Lung (tissue), 17 donors: ENCODE measurements at places on chromosomes 4 and X. TPM values are rescaled to one million over a fixed set of nuclear protein-coding genes. Genes with fewer than 3 reads are reported as not detected.
A peak's percentile ranks its signal among the peaks of the same experiment; 100 is the strongest.

The PNCK gene
- total RNA-seq = 0.67 TPM

The SUPT20HL1 gene
- total RNA-seq = not detected

- no peaks in the 10 kb centered on the region for H3K4me1 ChIP-seq
- DNase-seq = no peak
Measured at GRCh38 chr4:22721204-22721603, 28.5 kb downstream of the GBA3 start.

The PAGE5 gene
- not detected for total RNA-seq

- H3K4me1 ChIP-seq = no peaks in the 10 kb centered on the region
- no peak overlapping the region for H3K4me3 ChIP-seq
- no peaks in the 10 kb centered on the region for H3K36me3 ChIP-seq
Measured at GRCh38 chr4:151874328-151874727, 113.5 kb upstream of the GATB start.

GRCh38 chrX:150337536-150337935 lies 25.6 kb upstream of the MAMLD1 start:
- DNase-seq = peak; percentile 68
- H3K27me3 ChIP-seq = no peaks in the 10 kb centered on the region
- H3K4me3 ChIP-seq = no peak overlapping the region
- H3K4me1 ChIP-seq = no peaks in the 10 kb centered on the region
- H3K27ac ChIP-seq = no peak overlapping the region

DNA sequence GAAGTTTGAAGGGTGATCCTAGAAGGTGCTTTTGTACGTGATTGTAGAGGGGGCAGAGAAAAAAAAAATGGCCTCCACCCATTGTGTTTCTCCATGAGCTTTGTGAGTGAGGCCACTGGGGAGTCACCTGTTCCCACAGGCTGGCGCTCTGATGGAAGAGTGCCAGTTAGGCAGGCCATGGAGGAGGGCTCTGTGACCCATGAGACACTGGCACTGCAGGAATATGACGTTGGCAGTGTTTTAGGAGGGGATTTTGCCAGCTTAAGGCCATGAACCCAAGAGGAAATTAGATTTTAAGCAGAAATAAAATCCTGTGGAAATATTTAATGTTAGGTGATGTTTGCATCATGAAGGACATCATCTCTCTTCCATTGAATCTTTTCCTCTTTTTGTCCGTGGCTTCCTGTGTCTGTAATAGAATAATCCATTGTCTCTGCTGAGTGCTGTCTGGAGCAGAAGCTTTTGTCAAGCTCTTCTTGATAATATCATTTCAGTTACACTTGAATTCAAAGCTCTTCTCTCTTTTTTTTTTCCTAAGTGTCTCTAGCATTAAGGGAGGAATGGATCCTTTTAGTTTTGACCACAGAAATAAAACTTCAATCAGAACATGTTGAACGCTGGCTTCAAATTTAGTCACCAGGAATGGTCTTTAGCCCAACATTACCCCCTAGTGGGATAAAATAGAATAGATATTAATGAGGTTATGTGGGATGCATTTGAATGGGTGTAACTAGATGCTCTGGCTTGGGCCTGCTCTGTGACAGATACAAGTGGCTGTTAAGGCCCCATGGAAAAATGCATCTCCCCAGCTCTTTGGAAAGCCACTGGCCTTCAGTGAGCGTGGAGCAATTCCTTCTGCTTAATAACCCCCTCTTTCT lies 41.0 kb upstream of the UCP1 start:
- DNase-seq = peak; percentile 84
- no peaks in the 10 kb centered on the region for H3K36me3 ChIP-seq
- no peaks in the 10 kb centered on the region for H3K4me1 ChIP-seq
- H3K27me3 ChIP-seq = no peaks in the 10 kb centered on the region
- H3K4me3 ChIP-seq = no peak overlapping the region
- no peak overlapping the region for H3K27ac ChIP-seq

- H3K36me3 ChIP-seq = no peaks in the 10 kb centered on the region
- H3K27me3 ChIP-seq = no peaks in the 10 kb centered on the region
- no peak overlapping the region for H3K4me3 ChIP-seq
- H3K4me1 ChIP-seq = no peaks in the 10 kb centered on the region
- H3K27ac ChIP-seq = no peak overlapping the region
- no peak for DNase-seq
Measured at GRCh38 chr4:88528861-88529260, 5.3 kb upstream of the PYURF start.

GRCh38 chr4:152810715-152811287 lies 31.0 kb downstream of the ARFIP1 start:
- no peak overlapping the region for H3K4me3 ChIP-seq
- H3K4me1 ChIP-seq = no peaks in the 10 kb centered on the region
- no peaks in the 10 kb centered on the region for H3K27me3 ChIP-seq

DNA sequence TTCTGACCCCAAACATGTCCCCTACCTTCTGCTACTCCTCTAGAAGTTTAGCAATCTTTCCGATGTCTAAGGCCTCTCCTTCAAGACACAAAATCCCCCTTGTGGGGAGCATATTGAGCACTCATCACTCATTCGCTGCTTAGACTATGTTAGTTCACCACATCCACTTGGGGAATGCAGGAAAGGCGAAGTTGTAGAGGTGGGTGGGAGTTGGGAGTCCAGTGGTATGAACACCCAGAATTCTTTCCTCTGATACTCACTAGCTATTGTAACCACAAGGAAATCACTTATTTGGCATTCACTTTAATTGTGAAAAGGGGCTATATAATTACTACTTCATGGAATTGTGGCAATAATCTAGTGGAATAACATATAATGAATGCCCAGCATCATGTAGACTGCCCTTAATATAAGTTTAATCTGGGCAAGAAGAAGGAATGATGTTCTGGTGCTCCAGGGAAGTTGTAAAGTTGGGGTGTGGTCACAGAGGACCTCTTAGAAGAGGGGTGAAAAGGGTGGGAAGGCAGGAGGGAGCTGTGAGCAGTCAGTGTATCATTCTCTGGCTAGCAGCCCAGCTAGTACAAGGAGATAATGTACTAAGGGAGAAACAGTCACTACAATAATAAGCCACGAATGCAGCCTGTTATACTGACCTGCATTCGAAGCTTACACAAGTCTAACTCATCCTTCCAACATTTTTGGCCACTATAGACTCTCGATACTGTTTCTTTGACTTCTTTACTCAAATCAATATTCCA lies 468.2 kb upstream of the DIPK2B start:
- H3K4me3 ChIP-seq = no peak overlapping the region
- H3K27me3 ChIP-seq = no peaks in the 10 kb centered on the region
- peaks cover 13% of the 10 kb centered on the region for H3K4me1 ChIP-seq
- DNase-seq = peak; percentile 43
- H3K27ac ChIP-seq = no peak overlapping the region
- no peaks in the 10 kb centered on the region for H3K36me3 ChIP-seq

DNA sequence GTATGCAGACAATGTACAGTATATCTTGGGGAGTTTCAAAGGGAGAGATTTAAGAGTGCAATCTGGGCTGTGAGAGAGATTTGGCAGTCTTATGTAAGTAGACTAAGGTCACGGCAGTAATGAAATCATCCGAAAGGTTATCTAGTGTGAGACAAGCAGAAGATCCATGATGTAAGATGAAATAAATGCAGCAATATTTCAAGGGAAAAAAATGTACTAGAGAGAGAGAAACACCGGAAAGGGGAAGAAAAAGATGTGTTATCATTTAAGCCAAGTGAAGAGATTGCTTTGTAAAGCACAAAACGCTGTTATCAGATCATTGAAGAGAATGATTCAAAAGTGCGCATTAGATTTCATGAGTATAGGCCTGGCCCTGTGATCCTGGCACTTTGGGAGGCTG lies 88.4 kb upstream of the GUCY1A1 start:
- no peaks in the 10 kb centered on the region for H3K4me1 ChIP-seq
- H3K27ac ChIP-seq = no peak overlapping the region
- H3K27me3 ChIP-seq = no peaks in the 10 kb centered on the region
- peak; percentile 85 for DNase-seq

GRCh38 chr4:174763454-174764104 lies 65.5 kb downstream of the GLRA3 start:
- DNase-seq = no peak
- no peaks in the 10 kb centered on the region for H3K36me3 ChIP-seq

DNA sequence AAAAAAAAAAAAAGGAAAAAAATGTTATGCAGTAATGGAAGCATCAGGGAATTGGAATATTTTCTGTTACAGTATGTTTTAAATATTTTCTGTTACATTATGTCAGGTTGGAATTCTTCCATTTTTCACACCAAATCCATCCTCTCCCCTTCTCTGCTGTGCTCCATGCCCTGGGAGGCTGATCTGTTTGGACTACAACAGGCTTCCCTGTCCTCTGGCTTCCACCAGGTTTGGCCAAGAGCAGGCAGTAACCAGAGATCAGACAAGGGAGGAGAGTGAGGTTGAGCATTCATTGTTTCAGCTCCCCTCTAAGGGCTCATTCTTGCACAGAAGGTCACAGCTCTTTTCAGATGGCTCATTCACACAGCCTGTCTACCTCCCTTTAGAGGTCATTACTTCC lies 11.7 kb upstream of the TMEM184C start:
- H3K4me1 ChIP-seq = no peaks in the 10 kb centered on the region
- no peak for DNase-seq
- H3K36me3 ChIP-seq = no peaks in the 10 kb centered on the region
- H3K27ac ChIP-seq = no peak overlapping the region

The NEUROG2 gene
- total RNA-seq = not detected

DNA sequence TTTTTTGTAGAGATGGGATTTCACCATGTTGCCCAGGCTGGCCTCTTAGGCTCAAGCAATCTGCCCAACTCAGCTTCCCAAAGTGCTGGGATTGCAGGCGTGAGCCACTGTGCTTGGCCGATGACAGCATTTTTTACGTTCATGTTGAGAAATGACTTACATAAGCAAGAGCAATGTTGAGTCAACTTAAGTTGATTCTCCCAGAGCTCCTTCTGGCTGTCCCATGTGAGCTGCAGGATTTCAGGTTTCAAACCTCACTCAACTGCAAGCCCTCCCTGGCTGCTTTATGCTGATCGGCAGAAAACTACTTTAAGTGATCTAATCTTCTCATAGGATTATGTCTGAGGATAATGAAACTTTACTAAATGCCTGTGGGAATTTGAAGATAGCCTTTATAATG lies 86.8 kb downstream of the GC start:
- DNase-seq = no peak
- H3K4me1 ChIP-seq = no peaks in the 10 kb centered on the region
- H3K36me3 ChIP-seq = no peaks in the 10 kb centered on the region
- no peak overlapping the region for H3K27ac ChIP-seq
- H3K27me3 ChIP-seq = no peaks in the 10 kb centered on the region

- peaks cover 3% of the 10 kb centered on the region for H3K4me1 ChIP-seq
- no peak for DNase-seq
- no peak overlapping the region for H3K27ac ChIP-seq
- H3K27me3 ChIP-seq = no peaks in the 10 kb centered on the region
- no peaks in the 10 kb centered on the region for H3K36me3 ChIP-seq
- H3K4me3 ChIP-seq = no peak overlapping the region
Measured at GRCh38 chr4:72319601-72320021, 249.4 kb downstream of the ADAMTS3 start.

DNA sequence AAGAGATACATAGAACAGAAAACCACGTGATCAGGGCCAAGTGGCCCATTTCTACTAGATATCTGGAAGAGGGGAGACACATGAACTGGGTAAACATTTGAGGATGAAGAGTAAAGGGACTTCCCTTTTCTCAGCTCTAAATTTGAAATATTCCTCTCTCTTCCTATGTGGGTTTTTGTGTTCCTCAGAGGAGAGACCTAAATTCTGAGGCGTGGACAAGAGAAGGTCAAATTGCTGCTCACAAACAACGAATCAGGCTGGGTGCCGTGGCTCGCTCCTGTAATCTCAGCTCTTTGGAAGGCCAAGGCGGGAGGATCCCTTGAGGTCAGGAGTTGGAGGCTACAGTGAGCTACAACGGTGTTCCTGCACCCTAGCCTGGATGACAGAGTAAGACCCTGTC lies 216.0 kb downstream of the PTTG2 start:
- H3K27me3 ChIP-seq = no peaks in the 10 kb centered on the region
- H3K4me3 ChIP-seq = no peak overlapping the region
- no peak overlapping the region for H3K27ac ChIP-seq
- no peaks in the 10 kb centered on the region for H3K36me3 ChIP-seq
- no peak for DNase-seq

The INTU gene
- total RNA-seq = 37.0 TPM

DNA sequence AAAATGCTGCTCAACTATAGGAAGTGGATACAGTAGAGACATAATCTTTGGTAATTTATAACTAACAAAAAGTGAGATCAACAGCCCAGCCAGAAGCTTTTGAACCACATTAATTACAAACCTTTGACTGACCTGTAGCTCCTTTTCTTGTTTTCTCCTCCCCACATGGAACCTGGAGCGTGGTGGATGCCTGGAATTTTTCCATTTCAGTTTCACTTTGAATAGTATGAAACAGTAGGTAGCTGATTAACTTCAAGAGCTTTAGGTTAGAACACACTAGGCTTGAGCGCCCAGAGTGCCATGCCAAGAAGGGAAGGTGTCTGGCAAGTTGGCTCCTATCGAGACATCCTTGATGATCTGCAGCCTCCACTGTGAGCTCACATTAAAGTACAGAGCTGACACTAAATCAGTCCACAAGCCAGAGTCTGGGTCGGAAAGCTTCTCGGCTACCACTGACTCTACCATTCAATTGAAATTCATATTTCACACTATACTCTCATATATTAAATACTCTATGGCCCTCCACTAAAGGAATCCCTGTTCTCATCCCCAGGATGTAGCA lies 143.4 kb downstream of the GLRA2 start:
- no peaks in the 10 kb centered on the region for H3K4me1 ChIP-seq
- H3K36me3 ChIP-seq = no peaks in the 10 kb centered on the region
- H3K27ac ChIP-seq = no peak overlapping the region
- no peak for DNase-seq
- H3K27me3 ChIP-seq = peaks cover 9% of the 10 kb centered on the region

- no peaks in the 10 kb centered on the region for H3K36me3 ChIP-seq
- H3K4me3 ChIP-seq = no peak overlapping the region
- H3K4me1 ChIP-seq = no peaks in the 10 kb centered on the region
- H3K27ac ChIP-seq = no peak overlapping the region
- peaks cover 3% of the 10 kb centered on the region for H3K27me3 ChIP-seq
Measured at GRCh38 chr4:58111818-58112217, 1001.6 kb upstream of the IGFBP7 start.

- peaks cover 17% of the 10 kb centered on the region for H3K4me1 ChIP-seq
- DNase-seq = no peak
- H3K27ac ChIP-seq = no peak overlapping the region
- H3K4me3 ChIP-seq = no peak overlapping the region
Measured at GRCh38 chr4:89800527-89801103, 36.3 kb downstream of the SNCA start.

The IL2 gene
- 1.4 TPM for total RNA-seq

- H3K27ac ChIP-seq = peak overlapping the region; percentile 62
- no peaks in the 10 kb centered on the region for H3K36me3 ChIP-seq
- no peak for DNase-seq
- H3K27me3 ChIP-seq = peaks cover 28% of the 10 kb centered on the region
- H3K4me3 ChIP-seq = no peak overlapping the region
Measured at GRCh38 chrX:110086916-110087484, 84.1 kb downstream of the TMEM164 start.

- H3K4me3 ChIP-seq = no peak overlapping the region
- DNase-seq = no peak
- H3K36me3 ChIP-seq = no peaks in the 10 kb centered on the region
- H3K4me1 ChIP-seq = no peaks in the 10 kb centered on the region
- H3K27ac ChIP-seq = no peak overlapping the region
Measured at GRCh38 chr4:175531405-175532091, 280.5 kb downstream of the GPM6A start.

The TRPC3 gene
- 6.3 TPM for total RNA-seq
